CD4-positive, alpha-beta T cell treated with Interleukin-12 subunit alpha and Interleukin-12 subunit beta, for 1 hour (primary cell): ENCODE measurements at places on chromosomes 1 and 21.

GRCh38 chr1:94014087-94014486, 104.9 kb upstream of the GCLM start:
- no peak for DNase-seq

DNA sequence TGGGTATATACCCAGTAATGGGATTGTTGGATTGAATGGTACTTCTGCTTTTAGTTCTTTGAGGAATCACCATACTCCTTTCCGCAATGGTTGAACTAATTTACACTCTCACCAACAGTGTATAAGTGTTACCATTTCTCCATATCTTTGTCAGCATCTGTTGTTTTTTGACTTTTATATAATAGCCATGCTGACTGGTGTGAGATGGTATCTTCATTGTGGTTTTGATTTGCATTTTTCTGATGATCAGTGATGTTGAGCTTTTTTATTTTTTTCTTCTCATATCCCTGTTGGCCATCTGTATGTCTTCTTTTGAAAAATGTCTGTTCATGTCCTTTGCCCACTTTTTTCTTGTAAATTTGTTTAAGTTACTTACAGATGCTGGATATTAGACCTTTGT, 14.1 kb downstream of the DNM3 start:
- no peak for DNase-seq

DNA sequence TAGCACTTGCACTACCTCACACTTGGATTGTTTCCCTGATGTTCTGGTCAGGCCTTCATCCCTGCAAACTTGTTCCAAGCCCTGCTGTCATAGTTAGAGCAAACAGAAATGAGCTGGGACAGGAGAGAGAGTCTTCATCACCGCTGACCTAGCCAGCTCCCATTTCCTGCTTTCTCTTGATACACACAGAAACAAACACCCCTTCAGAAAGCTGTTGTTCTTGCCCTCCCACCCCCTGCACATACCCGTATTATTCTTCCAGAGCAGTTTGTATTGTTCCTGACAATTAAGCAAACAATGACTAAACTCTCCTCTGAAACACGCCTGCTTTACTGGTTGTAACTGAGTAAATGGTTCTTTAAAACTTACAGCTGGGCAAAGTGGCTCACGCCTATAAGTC, 2.9 kb upstream of the SYT2 start:
- DNase-seq: no peak

DNA sequence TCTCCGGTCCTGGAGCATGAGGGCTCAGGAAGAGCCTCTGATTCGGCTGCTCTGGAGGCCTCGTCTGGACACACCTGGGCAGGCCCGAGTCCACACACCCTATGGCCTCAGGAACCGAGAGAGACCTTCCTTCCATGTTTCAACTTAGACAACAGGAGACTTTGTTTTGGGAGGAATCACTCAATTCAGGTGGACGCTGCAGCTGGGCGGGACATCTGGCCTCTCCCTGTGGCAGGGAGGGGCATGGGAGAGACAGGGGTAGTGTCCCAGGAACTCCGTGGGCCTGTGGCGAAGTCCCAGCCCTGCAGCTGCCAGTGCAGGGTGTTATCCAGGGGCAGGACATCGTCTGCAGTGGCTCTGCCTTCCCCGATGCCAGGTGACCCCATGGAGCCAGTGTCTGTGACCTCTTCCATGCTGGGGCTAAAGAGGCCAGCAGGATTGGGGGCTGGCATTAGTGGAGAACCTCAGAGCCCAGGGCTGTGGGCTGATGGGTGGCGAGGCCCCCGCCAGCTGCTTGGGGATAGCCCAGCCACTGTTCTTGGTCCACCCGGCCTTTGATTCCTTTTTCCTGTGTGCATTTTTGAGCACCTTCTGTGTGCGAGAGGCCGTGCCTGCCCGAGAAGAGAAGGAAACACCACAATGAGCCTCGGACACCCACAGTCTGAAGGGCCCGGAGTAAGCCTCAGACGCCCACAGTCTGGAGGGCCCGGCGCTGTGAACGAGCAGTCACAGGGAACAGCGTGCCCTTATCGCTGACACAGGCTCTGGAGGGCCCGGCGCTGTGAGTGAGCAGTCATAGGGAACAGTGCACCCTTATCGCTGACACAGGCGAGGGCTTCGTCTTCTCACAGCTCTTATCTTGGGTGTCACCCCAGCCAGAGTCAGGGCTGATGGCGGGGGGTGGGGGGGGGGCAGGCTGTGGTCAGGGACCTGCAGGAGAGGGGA, 6.2 kb downstream of the COL18A1 start:
- DNase-seq: no peak

- DNase-seq: no peak
These were observed 94.6 kb upstream of the TMPRSS2 start for GRCh38 chr21:41602531-41602930.

DNA sequence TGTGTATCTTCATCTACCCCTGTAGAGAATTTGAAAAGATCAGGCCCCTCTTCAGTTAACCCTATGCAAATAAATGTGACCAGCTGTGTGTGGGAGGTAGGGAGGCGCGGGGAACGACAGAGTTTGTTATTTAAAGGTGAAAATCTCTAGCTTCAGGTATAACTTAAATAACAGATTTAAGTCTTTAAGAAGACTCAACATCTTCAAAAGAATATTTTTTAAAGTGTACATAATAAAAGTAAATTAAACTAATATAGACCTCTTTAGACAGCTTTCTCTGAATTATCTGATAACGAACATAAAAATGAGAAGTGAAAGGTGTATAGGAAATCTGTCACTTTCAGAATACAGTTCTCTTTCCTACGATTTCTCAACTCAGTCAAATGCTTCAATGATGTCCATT, 16.0 kb downstream of the ANGPTL3 start:
- DNase-seq: no peak

DNA sequence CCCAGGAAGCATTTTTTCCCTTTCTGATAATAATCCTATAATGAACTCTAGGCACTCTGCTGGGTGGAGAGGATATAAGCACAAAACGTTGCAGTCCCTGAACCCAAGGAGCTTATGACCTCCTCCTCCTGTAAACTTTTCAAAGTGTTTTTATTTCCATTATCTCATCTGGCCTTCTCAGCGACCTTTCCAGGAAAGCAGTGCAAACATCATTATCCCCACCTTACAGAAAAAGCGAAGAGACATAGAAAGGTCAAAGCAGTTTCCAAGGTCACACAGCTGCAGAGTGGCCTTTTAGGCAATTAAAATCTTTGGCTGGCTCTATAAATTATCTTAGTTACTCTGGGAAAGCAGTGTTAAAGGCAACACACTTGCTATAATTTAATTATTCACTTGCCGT, 63.8 kb downstream of the OLFML3 start:
- no peak for DNase-seq

GRCh38 chr1:92065042-92065441, 10.2 kb downstream of the SETSIP start:
- DNase-seq: no peak

- no peak for DNase-seq
These were observed 258.1 kb downstream of the SDCCAG8 start for GRCh38 chr1:243513726-243514491.

DNA sequence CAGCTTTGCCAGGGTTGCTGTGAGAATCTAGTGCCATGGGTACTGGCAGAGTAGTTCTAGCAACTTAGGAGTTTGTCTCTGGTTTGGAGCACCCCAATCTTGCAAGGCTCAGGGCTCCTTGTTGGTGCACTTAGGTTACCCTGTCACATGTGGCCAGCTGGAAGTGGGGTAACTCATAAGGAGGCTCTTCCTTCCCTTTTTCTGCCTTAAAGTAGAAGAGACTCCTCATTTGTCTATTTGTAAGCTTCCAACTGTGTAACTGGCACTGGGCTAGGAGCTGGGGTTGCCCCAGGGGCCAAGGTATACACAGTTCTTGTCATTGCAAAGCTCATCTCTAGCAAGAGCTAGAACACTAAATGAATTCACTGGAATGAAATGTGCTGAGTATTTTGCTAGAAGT, 10.6 kb downstream of the MROH7 start:
- DNase-seq: no peak

GRCh38 chr1:92473781-92474495, 12.8 kb downstream of the GFI1 start:
- no peak for DNase-seq

DNA sequence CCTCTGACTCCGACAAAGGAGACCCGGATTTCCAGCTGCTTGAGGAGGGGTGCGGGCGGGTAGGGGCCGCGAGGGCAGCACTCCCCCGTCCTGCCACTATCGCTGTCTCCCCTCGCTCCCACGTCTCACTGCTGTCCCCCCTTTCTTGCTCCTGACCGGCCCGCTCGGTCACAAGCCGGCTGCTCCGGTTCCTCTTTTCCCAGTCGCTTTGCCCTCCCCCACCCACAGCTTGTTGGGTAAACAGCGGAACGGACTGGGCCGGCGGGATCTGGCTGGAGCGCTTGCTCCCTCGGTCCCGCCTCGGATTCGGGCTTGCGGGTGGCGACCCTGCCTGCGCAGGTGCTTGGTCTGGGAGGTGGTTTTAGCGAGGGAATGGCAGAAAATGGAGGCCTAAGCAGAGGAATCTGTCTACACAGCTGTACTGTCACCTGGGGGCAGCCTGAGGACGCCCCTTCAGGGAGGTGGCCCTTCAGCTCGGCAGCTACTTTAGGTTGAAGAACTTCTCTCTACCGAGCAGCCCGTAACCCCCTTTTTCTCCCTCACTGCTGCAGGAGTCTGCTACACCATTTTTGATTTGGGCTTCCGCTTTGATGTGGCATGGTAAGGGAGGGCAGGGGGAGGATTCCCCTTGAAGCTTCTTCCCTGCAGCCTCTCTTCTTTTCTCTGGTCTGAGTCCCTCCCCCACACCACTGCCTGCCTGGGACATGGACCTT, 645 bp downstream of the ATP6V0B start:
- DNase-seq: peak; percentile 52

DNA sequence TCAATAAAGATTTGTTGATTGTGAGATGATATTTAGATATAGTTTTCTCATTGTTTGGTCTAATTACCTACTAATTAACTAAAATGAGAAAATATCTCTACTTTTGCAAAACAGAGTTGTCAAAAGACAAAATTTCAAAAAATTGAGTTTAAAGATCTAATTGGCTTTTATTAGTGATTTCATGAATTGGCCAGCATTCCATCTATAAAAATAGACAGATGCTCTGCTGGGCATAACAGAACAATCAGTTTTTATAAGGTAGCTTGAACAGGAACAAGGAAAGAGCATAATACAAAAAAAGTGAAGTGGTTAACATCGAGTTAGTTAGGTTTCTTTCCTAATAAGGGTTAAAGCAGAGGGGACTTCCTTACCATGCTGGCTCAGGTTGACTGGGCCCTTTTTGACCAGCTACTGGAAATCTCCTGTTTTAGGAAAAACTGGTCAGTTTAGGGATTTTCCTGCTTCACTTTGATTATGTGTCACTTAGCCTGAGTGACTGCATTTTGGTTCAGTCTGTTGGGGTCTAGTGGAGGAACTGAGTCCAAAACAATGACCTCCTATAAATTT, 63.0 kb downstream of the VCAM1 start:
- no peak for DNase-seq

DNA sequence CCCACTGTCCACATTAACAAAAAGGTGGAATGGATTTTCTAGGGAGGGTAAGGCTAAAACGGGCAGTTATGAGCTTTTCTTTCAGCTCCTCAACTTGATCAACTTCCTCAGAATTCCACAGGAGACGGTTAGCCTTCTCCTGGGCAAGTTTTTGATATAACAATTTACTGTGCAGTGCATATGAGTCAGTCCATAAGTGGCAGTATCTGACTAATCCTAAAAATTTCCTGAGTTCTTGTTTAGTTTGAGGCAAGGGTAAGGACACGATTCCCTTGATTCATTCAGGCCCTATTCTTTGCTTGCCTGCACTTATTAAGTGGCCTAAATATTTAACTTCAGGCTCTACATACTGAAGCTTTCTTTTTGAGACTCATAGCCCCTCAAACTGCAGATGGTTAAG, 6.2 kb upstream of the AADACL3 start:
- DNase-seq: no peak

- peak; percentile 40 for DNase-seq
These were observed 507 bp downstream of the AK5 start for GRCh38 chr1:77282187-77282865.

DNA sequence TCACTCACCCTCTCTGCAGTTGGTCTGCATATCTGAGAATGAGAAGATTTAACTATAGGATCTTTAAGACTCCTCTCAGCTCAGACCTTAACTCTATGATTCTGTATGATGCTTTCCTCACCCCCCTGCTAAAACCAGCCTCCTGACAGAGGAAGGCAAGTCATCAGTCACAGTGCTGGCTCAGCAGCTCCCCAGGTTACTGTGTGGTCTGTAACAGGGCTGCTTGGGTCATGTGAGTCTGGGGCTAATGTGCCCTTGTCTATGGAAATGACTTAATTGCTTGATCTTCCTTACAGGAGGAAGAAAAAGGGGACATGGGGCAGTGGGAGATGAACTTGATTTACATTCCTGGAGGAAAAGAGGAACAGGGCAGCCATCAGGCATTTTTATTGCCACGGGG, 625.6 kb downstream of the PTPRU start:
- DNase-seq: no peak

DNA sequence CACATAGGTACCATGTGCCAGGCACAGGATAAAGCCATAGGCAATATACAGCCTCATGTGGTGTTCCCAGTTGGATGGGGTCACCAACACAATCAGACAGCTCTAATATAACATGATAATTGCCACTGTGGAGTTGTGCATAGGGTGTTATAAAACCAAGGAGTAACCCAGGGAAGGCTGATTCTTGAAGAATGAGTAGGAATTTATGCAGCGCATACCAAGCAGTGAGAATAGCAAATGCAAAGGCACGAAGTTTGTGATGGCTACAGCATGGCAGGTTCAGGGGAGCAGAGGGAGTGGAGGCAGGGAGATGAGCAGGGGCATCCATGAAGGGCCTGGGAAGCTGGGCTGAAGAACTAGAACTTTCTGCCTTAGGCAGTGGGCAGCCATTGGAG, 20.4 kb upstream of the SLC2A1 start:
- DNase-seq: no peak

DNA sequence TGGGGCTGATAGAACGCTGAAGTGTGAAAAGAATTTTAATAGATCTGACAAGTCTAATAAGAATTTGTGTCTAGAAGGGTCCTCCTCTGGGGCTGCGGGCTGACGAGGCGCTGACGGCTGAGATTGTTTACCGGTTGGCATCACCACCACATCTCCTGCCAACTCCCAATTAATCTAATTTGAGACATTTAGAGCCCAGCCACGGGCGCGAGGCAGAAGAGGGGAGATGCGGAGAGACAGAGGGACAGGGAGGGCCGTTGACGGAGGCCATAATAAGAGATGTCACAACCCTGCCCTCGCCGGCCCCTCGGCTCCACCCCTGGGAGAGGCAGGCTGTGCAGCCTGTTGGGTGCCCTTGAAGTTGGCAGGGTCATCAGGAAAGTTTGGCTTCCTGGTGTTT, 109.3 kb downstream of the PAX7 start:
- no peak for DNase-seq

GRCh38 chr1:111249960-111250359, 22.4 kb downstream of the CHI3L2 start:
- DNase-seq: no peak

DNA sequence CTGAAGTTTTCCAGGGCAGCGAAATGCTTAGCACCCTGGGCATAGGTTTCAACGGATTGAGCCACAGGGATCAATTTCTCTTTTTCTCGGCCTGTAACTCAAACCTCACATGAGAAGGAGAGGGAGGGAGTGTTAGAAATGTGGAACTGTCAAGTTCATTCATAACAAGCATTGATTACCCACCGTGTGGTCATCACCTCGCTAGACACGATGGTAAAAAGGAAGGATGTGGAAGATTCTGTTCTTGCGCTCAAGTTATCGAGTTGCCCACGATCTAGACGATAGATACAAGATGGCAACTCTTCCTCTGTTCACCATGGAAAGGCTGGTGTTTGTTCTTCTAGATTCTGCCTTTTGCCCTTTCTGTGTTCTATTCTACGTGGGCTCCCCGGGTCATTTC, 4.0 kb upstream of the RCAN3 start:
- no peak for DNase-seq

GRCh38 chr1:244325056-244325758, 126.5 kb downstream of the ADSS2 start:
- DNase-seq: peak; percentile 55
